ENCODE measurements at places on chromosomes 7 and 10.

GRCh38 chr7:105228555-105228954 is 160.2 kb downstream of the SRPK2 start:
- no peak for DNase-seq

- no peak for DNase-seq
These were observed 31.5 kb upstream of the GSAP start for GRCh38 chr7:77447616-77448015.

- no peak for DNase-seq
These were observed 946.0 kb downstream of the NRG3 start for GRCh38 chr10:82821043-82821442.

- no peak for DNase-seq
These were observed 168.4 kb upstream of the WNT16 start for GRCh38 chr7:121160150-121161008.

DNA sequence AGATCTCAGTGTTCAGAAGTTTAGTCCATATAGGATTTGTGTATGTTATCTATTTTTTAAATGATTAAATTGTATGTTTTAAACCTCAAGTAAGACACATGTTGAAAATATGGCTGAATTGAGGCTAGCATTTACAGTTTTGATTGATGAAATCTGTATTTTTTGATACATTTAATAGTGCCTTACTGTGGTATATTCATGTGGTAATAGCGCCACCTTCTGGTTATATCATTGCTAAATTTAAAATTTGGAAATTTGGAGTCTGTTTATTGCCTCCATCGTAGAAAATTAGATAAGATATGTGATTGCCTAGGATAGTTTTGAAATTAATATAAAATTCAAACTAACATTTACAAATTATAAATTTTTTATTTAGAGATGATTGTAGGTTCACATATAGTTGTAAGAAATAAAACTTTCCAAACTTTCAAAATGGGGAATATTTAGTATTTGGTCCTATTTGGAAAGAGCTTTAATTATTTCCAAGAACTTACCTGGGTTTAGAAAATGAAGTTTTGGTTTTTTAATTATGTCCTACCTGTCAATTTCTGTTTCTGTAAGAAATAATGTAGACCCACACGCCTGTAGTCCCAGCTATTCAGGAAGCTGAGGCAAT is 19.1 kb upstream of the ARMS2 start:
- DNase-seq = peak; percentile 57

DNA sequence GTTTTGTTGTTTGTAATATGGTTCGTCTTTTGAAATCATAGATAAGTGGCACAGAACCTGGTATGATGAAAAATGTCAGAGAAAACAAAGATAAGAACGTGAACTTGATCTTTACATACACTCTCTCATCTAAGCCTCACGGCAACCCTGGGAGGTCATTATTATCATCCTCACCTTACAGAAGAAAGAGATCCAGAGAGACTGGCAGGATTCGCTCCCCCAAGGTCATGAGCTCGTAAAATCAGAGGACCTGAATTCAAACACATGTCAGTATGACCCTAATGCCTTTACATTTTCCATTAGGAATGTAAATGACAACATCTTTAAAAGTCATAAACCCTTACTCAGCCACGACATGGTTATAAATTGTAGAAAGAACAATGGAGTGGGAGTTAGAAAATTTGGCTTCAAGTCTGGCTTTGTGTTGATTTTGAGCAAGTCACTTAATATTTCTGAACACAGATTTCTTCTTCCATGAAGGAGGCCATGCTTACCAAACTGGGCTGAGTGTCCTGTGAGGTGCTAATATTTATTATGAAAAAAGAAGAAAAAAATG is 35.9 kb downstream of the HIPK2 start:
- DNase-seq = no peak

DNA sequence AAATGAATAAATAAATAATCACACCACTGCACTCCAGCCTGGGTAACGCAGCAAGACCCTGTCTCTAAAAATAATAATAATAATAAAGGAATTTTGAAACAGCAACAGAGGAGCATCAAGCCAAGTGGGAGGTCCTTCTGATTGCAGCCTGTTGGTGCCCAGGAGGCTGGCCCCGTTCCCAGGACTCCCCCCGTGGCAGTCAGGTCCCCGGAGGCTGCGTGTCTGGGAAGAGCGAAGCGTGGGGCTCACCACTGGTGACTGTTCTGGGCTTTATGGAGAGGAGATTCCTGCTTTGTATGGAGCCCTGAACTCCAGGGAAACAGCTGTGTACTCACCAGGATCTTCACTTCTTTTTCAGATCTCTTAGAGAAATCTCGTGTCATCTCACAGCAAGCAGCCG is 19.3 kb upstream of the MYH16 start:
- DNase-seq = no peak

DNA sequence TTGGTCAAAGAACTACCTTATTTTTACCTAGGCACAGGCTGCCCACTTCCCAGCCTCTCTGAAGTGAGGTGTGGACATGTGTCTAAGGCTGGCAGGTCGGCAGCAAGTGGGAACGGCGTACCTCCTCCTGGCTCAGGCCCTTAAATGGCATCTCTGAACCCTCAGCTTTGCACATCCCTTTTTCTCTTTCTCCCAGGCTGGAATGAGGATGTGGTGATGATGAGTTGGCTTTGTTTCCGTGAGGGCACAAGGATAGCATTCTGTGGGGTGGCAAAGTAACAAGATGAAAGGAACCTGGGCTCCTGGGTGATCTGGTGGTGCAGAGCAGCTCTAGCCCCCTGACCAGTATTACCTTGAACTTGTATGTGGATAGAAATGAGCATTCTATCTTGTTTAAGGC is 196.8 kb downstream of the REEP3 start:
- no peak for DNase-seq

DNA sequence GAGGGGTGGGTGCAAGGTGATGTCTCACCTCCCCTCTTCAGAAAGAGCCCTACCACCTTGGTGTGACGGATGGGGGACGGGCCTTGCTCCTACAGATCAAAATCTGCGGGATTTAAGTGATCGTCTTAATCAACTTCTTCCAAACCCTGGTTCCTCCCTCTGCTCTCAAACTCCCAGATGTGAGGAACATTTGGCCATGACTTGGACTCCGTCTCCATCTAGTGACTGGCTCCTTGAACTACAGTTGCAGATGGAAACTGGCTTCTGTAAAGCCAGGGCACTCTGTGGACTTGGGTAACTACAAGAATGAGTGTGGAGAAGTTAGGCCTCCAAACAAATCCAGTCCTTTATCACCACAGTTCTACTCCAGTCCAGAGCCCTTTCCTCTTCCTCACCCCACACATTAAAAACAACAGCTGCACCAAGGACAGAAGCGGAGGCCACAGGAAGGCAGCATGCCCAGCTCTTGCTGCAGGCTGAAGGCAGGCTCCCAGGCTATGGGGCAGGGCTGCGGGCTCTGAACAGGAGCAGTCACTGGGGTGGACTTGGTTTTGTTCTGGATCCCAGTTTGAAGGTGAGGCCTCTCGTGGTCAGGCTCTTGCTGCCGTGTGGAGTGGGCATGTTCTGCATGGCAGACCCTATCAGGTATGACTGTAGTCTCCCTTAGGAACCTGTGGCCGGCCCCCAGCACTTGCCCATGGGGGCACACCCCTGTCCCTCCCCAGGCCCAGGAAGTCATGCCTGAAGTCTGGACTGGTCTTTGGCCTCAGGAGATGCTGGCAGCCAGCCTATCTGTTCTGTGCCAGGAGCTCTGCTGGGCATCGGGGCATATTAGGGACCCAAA is 79.4 kb downstream of the VWC2 start:
- peak; percentile 14 for DNase-seq

- no peak for DNase-seq
These were observed 78.3 kb downstream of the LRMDA start for GRCh38 chr10:75509706-75510105.

GRCh38 chr10:13658871-13659685 is 72.3 kb downstream of the PRPF18 start:
- DNase-seq = no peak

DNA sequence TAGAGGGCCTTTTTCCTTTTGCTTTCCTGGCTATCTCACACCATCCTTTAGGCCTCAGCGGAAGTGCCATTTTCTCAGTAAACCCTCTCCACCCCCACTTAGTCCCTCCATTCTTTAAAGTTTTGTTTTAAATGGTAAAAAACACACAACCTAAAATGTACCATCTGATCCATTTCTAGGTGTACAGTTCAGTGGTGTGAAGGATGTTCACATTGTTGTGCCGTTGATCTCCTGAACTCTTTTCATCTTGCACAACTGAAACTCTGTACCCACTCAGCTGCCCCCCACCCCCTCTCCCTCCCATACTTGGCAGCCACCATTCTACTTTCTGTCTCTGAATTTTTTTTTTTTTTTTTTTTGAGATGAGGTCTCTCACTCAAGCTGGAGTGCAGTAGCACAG is 52.2 kb downstream of the SNX10 start:
- no peak for DNase-seq

DNA sequence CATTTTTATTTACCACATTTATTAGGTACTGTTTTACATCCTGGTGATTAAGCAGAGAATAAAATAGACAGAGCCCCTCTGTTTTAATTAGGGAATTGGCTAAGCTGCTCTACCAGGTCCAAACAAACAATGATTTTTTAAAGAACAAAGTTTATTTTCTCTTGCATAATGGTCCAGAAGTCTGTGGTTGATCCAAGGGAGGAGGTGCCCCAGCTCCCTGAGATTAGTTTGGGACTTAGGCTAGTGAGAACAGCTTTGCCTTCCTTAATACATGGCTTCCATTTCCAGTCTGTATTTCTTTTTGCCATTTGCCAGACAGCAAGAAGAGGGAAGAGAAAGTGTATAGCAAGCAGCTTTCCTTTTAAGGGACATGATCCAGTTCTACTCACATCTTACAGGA is 2.9 kb upstream of the MIOS start:
- no peak for DNase-seq

GRCh38 chr7:36970551-36971514 is 246.5 kb upstream of the AOAH start:
- DNase-seq = peak; percentile 93

DNA sequence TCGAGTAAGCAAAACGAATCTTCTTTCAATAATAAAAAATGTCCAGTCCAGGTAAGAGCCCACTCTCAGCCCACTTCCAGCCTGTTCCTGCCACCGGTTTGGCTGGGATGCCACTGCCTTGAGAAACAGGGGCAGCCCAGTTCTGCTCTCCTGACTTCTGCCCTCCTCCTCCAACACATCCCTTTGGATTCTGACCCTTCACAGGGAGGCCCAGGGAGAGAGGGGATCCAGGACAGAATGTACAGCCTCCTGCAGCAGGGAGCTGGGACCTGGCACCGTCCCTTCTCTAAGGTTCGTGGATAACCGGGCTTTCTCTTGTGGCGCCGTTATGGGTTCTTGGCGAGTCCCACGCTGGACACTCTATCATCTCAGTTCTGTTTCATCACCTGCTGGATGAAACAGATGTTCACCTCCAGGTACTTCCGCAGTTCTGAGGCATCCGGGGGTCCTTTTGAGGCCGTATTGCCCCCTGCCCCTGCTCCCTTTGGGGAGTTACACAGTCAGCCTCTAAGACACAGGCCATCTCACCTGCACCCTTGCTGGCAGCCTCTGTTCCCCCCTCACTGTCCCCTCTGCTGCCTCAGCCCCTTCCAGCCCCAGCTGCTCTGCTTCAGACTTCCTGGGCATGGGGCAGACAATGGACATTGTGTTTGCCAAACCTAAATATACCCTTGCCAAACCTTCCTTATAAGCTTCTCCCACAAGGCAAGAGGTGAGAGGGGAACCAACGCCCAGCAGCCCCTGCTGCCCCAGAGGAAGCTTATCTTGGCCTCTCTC is 203.8 kb upstream of the ZMIZ1 start:
- DNase-seq = no peak

GRCh38 chr10:113767222-113767621 is 15.7 kb downstream of the PLEKHS1 start:
- no peak for DNase-seq

GRCh38 chr10:4353964-4354363 is 472.0 kb upstream of the AKR1E2 start:
- no peak for DNase-seq

GRCh38 chr7:134024739-134025138 is 102.4 kb upstream of the LRGUK start:
- DNase-seq = no peak

- no peak for DNase-seq
These were observed 11.6 kb downstream of the SEMA3D start for GRCh38 chr7:85175217-85175616.

DNA sequence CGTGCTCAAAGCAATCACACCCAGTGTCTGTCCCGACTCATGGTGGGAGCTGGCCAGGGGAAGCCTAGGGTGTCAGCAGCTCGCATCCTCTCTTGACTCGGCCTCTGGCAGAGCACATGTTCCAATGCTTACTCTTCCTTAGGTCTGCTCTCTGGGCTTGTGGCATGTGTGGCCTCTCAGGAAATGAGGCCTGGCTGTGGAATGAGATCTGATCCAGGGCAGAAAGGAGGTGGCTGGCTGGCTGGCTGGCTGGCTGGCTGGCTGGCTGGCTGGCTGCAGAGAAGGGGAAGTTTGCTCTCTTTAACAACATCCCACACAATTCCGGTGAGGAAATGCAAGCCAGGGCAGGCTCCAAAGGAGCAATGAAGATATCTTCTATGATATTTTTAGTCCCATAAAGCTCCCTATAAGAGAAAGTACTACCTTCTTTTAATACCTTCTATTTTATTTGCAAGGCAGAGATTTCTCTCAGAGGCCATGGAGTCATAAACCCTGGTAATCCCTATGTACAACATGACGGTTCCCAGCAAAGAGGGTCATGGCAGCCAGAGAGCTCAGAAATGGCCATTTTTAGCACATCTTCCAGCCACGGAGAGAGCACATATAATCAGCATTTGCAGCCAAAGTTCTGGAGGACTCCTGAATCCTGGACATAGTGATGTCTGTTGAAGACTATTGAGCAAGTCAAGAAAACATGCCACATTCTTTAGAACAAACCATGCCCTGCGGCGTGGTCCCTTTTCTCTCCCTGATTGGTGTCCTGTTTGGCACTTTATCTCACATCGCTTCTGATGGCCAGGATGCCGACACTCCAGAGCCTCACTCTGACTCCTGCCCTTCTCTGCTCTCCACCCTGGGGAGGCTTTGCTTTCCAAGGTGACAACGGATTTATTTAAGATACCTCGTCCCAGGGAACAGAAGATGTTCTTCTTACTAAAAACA is 153.7 kb downstream of the FANK1 start:
- DNase-seq = no peak

- DNase-seq = no peak
These were observed 115.5 kb downstream of the FAM53B start for GRCh38 chr10:124628676-124629021.

- DNase-seq = no peak
These were observed 38.1 kb downstream of the MKI67 start for GRCh38 chr10:128087884-128088709.

DNA sequence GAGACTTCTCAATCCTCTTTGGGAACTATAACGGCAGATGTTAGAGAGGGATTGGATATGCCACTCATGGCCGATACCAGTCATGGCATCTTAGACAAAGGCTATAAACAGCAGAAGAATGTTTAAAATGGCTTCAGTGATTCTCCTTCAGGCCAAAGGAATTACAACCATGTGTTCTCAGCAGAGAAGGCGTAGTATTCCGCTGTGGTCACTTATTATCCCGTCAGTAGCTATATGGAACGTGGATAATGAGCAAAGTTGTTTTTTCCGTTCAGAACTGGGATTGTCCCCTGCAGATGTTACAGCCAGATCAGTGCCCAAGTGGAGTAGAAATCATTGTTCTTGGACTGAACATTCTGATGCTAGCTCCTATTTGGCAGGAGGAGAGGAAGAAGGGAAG is 43.1 kb downstream of the TEX36 start:
- no peak for DNase-seq

- no peak for DNase-seq
These were observed 139.5 kb upstream of the FZD8 start for GRCh38 chr10:35781643-35782035.

GRCh38 chr7:30238721-30239441 is 45.5 kb upstream of the ZNRF2 start:
- DNase-seq = peak; percentile 58

GRCh38 chr7:9148687-9149086 is 715.3 kb downstream of the NXPH1 start:
- no peak for DNase-seq

Measured in NCI-H1417 (cell line).